ENCODE measurements at places on chromosomes 7 and 10. TPM values are rescaled to one million over a fixed set of nuclear protein-coding genes. Genes with fewer than 3 reads are reported as not detected.

- DNase-seq = no peak
These were observed 21.8 kb downstream of the DPYSL4 start for GRCh38 chr10:132208462-132209050.

GRCh38 chr7:97104719-97105238, 12.7 kb upstream of the SDHAF3 start:
- DNase-seq = peak; percentile 80

GRCh38 chr10:110013630-110014293, 6.0 kb downstream of the ADD3 start:
- peak; percentile 38 for DNase-seq

C10orf143 gene
- 6.4 TPM for total RNA-seq

SKAP2 gene
- total RNA-seq = 9.7 TPM

RASSF4 gene
- 2.8 TPM for total RNA-seq
